Neural crest cell (in vitro differentiated cells): ENCODE measurements at places on chromosomes 7 and 10.

DNA sequence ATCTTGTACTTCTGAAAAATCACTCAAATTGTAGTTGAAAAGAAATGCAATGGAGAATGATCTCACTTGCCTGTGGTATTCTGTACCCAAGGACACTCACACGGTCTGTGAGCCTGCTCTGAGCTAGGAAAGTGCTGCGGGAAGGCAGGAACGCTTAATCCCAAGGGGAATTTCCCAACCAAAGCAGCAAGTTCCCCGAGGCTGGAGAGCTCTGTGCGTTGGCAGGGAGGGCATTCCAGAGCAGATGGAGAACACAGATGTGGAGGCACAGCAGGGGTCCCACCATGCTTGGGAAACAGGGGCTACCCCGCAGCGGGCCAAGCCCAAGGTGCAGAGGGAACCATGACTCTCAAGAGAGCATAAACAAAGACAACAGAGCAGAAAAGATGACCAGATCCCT, 13.6 kb downstream of the SVIL start:
- DNase-seq: no peak

DNA sequence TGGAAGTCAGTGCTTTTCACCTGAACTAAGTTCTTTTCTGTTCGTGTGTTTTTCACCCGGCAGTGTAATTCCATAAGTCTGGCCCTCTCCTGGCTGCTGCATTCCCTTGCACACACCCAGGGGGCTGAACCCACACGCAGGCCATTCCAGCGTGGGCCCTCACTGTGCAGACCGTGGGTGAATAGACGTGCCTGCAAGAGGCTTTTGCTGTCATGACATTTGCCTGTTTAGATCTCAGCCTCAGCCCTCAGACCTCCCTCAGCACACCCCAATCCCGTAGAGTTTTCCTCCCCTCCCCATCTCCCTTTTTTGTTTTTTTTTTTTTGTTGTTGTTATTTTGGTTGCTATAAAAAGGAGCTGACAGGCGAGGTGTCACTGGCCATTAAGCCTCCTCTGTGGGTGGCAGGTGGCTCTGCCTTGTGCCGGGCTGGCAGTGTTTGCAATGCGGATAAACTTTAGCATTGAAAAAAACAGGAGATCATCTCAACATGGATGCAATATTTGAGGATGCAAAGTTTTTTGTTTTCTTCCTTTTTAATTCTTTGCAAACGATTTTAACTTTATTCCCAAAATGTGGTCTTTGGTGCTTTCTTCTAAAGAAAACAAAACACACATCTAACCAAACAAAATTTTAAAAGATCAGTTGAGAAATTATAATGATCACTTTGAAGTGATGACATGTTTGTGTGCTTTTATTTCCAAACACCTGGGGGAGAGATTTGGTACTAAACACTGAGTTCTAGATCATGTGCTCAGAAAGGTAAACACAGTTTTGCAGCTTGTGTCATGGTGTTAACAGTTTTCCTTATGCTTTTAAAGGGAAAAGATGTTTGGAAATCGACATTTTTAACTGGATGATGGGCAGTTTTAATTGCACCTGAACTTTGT, 58.8 kb downstream of the WDR37 start:
- DNase-seq: no peak

GRCh38 chr7:104366390-104366789, 38.0 kb downstream of the LHFPL3 start:
- no peak for DNase-seq

DNA sequence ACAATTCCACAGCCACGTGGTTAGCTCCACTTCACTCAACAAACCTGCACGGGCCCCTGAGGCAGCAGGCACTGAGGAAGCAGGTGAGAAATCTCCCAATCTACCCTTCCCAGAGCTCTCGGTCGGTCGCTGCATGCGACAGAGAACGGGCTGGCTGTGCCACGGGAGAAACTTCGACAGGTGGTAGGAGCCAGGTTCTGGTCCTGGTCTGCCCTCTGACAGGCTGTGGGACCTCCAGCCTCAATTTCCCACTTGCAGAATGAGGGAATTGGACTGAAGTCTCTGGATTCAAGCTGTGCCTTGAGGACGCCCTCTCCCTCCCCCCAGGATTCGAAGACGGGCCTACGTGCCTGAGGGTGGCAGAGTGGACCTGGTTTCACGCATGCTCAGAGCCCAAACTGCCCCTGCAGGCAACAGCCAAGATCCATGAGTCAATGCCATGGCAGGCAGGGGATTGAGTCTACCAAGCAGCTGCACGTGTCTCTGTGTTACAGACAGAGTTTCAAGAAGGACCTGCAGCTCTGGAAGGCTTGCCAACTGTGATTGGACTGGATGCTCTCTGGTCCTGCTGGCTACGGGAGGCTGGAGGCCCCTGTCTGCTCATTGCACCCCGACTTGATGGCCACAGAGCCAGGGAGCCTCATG, 215.0 kb downstream of the USP6NL start:
- DNase-seq: no peak

GRCh38 chr7:150784954-150785353, 15.2 kb downstream of the TMEM176B start:
- no peak for DNase-seq

GRCh38 chr10:112816033-112816430, 134.0 kb upstream of the TCF7L2 start:
- no peak for DNase-seq

- DNase-seq: no peak
Observed at GRCh38 chr7:92753614-92754013, 82.8 kb downstream of the CDK6 start.

DNA sequence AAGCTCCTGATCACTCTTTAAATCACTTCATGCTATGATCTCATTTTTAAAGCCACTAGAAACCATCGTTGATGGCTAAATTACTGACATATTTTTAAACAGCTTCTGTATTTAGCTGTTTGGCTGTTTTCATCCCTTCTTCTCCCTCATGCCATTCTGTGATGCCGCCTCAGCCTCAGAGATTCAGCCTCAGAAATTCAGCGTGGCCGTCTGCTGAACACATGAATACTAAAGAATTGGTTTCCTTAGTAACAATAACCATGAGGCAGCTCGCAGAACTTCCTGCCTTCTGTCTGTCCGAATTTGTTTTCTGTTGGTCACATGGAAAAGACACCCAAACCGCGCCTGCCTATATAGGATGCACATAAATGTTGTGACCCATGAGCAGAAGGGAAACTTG, 31.0 kb upstream of the FZD1 start:
- DNase-seq: no peak
